ENCODE measurements at places on chromosomes 1 and 21. TPM values are rescaled to one million over a fixed set of nuclear protein-coding genes. Genes with fewer than 3 reads are reported as not detected.

Gene TRIM46
- total RNA-seq: 6.1 TPM

Gene TNFRSF18
- 126 TPM for total RNA-seq

Gene RNF186
- total RNA-seq: not detected

Gene LRRC8D
- 27.5 TPM for total RNA-seq

Gene ADAM30
- not detected for total RNA-seq

Gene LCK
- total RNA-seq: 289 TPM

Gene KRTAP22-2
- not detected for total RNA-seq

Gene RIMKLA
- 10.3 TPM for total RNA-seq

Gene FAM78B
- total RNA-seq: 0.20 TPM

Gene TMEM269
- total RNA-seq: 0.32 TPM

Gene NPL
- total RNA-seq: 4.5 TPM

Gene CD84
- total RNA-seq: 18.1 TPM

Gene CNIH3
- total RNA-seq: 1.6 TPM

Gene LCE2A
- total RNA-seq: not detected

Gene PLPP3
- total RNA-seq: not detected

Gene HRNR
- not detected for total RNA-seq

Gene AK5
- total RNA-seq: 5.6 TPM

Gene SH3BP5L
- 18.3 TPM for total RNA-seq

Gene HES2
- total RNA-seq: not detected
